ENCODE measurements at places on chromosomes 4 and X.

DNA sequence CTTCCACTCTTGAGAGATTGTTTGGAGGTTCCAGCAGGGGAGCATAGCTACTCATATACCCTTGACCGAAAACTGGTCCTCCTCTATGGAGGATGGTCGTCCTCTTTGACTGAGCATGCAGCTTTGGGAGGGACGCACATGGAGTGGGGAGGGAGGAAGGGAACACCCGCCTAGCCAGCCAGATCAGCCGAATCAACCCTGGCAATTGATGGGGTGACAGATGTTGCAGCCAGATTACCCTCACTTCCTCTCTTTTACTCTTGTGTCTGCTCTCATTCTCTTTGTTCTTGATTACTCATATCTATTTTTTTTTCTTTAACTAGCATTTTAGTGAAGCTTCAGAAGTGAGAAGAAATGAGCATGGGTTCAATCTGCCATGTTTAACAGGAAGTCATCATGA, 19.6 kb downstream of the MGST2 start:
- DNase-seq, result no peak

DNA sequence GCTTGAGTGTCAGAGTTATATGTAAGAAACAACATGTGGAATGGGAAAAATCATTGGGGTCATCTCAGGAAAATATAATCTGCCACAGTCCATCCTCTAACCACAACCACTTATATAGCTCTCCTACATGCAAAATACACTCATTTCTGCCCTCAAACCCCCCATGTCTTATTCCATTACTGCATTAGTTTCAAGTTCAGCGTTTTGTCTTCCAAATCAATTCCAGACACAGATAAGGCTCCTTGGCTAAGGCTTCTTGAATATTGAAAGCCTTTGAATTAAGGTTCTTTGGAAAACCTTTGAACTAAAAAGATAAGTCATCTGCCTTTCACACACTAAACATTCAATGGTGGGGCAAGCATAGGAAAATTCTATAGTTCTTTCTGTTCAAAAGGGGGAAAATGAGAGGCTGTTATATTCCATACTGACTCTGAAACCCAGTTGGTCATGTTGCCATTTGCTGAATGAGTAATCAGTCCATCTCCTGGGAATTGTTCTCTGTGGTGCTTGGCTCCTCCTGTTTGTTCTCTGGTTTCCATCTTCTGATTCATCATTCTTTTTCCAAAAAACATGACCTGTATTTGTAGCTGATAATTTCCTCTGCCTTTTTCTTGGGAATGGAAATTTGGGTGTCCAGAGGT, 218.7 kb downstream of the BMPR1B start:
- no peak for DNase-seq

DNA sequence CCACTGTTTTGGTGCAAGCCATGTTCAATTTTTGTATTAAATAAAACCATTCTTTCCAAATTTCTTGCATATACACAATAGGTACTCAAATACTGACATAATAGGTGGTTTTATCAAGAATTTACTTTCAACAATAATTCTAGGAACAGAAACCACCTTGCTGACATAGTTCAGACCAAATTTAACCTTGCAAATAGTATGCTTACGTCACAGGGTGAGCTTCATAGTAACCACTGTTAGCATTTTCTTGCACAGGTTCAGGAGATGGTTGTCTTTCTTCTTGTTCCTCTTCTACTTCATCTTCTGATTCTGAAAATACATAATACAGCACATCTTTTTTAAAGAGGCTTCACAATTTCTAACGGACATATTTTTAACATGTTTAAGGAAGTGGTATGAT, 17.6 kb downstream of the G3BP2 start:
- DNase-seq, result no peak

- DNase-seq, result no peak
Measured at GRCh38 chrX:118437283-118437682, 58.3 kb upstream of the DOCK11 start.

DNA sequence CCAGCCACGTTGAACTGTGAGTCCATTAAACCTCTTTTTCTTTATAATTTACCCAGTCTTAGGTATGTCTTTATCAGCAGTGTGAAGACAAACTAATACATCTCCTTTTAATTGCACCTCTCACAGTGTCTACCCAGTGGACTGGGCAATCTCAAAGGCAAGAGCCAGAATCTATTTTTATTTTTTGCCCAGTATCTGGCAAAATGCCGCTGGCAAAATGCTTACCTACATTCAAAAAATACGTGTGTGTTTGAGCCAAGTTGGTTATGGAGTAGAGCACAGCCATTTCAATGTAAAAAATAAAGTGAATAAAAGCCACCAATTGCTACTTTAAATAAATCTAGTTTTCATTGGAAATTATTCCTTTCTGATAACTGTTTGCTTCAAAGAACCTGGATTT, 199.9 kb downstream of the GC start:
- no peak for DNase-seq

GRCh38 chr4:126888968-126889367, 743.8 kb upstream of the INTU start:
- DNase-seq, result no peak

DNA sequence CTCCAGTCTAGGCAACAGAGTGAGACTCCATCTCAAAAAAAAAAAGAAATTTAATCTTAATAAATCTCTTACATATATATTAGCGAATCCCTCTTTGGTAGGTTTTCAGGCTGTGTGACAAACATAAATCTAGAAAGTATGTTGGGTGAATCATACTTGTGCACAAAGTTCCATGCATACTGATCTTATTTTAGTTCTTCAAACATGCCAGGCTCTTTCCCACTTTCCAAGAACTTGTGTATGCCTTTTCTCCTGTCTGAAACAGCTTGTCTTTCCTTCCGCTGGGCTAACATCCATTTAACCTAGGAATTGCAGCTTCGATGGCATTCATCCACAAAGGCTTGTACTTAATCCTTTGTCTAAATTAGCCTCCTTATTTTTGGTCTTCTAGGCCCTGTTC, 156.6 kb upstream of the CASK start:
- no peak for DNase-seq

DNA sequence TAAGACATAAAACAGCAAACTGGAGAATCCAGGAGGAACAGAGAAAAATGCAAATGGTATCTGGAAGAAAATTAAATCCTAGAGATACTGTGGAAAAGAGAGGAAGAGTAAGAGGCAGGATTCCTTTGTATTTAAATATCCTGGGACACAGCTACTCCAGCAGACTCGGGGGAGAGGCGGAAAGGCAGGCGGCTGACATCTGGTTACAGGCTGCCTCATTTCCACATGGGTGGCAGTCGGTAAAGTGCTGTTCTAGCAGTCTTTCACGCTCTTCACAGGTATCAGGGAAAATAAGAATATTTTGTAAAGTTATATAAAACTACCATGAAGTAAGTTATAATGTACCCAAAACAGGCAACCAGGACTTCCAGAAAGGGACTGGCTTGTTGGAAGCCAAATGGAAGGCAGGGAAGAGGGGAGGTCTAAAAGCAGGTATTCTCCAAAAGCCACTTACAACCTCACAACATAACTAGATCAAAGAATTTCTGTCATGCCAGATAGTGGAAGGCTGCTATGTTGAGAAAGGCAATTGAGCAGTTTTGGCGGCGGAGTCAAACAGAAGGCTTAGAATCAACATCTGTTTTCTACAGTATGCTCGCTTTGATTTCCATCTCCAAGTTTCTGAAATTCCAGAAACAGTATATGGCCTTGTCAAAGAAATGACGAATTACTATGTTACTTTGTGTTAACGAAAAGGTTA, 1.3 kb upstream of the TIGD2 start:
- DNase-seq, result no peak

- DNase-seq, result no peak
Measured at GRCh38 chr4:185282968-185283367, 73.6 kb downstream of the SNX25 start.

DNA sequence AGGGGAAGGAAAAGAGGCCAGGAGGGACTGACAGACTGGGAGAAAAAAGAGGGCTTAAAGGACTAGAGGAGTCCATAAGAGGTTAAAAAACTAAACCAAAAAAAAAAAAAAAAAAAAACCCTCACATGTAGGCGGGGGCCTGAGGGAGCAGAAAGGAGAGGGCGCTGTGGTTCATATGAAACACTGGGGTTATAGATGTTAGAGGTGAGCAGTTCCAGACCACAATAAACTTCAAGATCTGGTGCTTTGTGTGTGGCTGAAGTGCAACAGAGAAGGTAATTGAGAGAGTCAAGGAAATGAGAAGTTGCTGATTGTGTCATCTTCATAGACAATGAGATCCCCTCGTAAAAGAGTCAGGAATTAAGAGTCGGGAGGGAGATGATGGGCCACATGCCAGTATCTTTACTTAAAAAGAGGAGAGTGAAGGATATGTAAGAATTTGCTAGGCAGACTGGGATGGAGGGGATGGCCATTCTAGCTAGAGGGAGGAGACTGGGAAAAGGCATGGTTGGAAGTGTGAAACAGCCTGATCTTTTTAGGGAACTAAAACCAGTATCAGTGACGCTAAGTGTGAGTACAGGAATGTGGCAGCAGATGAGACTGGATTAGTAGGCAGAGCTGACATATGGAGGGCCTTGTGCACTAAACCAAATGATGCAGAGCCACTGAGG, 18.4 kb upstream of the OGT start:
- DNase-seq, result no peak

GRCh38 chrX:105349476-105349875, 129.0 kb upstream of the TEX13A start:
- no peak for DNase-seq

DNA sequence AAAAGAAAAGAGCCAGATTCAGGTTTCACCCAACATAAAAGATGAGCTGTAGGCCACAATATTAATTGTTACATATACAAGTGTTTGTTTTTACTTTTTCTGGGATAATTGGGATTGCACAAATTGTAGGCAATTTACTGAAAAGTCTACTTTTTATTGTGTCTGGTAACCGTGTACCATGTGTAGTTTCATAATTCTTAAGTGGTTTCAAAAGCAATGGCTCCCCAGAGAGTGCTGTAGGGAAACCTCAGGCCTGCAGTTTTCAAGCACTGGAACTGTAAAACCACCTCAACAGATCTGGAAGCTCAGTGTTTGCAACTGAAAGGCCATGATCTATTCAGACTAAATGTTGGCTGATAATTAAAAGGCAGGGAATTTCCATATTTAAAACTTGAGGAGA, 53.9 kb upstream of the MMAA start:
- no peak for DNase-seq

- DNase-seq, result no peak
Measured at GRCh38 chr4:169658975-169659715, 38.8 kb downstream of the CLCN3 start.

DNA sequence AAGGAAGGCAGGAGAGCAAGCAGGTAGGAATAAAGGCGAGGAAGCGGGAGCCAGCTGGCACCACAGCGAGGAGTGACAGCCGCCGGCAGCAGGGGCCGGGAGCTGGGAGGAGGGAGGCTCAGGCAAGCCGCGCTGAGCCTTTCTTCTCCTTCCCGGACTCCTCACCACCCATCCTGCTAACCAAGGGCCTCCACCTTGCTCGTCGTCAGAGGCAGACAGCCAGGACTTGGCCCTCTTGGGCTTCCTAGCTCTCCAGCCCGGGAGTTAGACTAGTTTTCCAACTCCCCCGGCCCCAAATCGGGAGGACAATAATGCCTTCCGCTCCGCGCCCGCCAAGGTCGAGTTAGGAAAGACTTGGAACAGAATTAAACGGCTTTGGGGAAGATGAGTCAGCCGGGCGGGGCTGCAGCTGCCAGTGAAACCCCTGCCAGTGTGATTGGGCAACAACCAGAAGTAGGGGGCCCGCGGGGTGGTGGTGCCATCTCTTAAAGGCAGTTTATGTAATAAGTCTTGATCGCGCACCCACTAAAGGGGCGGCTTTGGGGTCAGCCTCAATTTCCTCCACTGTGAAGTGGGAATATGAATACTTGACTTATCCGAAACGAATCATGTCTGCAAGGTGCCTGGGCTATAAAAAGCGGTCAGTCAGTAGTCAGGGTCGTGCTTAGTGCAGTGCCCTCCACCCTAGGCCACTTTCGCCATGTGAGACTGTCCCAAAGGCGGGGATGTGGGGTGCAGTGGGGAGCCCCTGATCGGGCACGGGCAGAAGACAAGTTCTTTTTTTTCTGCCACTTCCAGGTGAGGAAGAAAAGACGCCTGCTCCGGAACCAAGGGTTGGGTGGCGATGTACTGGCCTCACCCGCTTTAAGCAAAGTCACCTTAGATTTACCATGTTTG, 6.7 kb upstream of the HSD17B10 start:
- peak; percentile 61 for DNase-seq

DNA sequence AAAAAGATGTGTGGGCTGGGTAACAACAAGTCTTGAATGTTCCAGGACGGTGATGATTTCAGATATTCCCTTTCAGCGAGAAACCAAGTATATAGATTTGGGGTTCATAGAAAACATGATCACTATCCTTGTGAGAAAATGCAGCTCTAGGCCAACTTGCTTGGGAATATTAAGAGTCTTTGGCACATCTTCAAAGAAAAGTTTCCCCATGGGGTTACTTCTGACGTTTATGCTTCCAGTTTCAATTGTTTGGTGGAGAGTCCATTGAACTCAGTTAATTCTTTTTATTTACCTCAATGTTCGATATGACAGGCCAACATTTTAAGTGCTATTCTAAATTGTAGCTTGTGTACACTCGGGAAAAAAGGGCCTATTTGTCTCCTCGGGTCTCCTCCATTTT, 126.7 kb downstream of the NHS start:
- DNase-seq, result no peak

- no peak for DNase-seq
Measured at GRCh38 chr4:185358959-185359358, 36.8 kb downstream of the LRP2BP start.

GRCh38 chr4:77209936-77210335, 52.9 kb downstream of the CCNG2 start:
- no peak for DNase-seq

DNA sequence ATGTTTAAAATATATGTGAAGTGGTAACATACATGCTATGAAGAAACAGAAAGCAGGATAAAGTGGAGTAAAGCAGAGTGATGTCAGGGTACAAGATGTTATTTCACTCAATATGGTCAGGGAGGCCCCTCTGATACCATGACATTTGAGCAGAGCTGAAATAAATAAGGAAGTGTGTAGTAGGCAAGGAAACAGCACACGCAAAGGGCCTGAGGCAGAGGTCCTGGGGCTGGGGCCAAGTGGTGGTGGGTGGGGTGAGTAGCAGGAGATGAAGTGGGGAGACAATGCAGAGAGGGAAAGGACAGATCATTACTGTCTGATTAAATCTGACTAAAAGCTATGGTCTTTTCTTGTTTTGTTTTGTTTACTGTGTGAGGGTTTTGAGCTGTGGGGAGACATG, 61.1 kb downstream of the FAM13A start:
- no peak for DNase-seq

GRCh38 chr4:111198446-111198845, 575.6 kb upstream of the PITX2 start:
- no peak for DNase-seq

GRCh38 chr4:74293558-74293957, 14.7 kb upstream of the EPGN start:
- DNase-seq, result no peak

- DNase-seq, result no peak
Measured at GRCh38 chrX:8832582-8833378, 31.6 kb upstream of the FAM9A start.

DNA sequence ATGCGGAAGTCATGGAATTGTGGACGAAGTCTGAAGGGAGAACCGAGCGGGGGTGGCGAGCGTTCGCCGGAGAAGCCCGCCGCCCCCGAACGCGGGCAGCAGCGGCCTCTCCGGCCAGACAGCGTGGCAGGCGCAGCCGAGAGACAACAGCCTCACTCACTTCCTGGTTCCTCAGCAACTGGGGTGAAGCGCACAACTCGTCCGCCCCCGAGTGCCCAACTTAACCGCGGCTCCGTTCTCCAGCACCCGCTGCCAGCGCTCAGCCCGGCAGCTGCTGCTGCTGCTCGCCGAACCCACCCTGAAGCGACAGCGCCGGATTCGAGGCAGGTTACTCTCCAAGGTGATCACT, 68.0 kb downstream of the NOCT start:
- peak; percentile 78 for DNase-seq
